ENCODE measurements at places on chromosomes 7 and 10.

- DNase-seq: no peak
Measured at GRCh38 chr7:105578496-105578895, 2.8 kb downstream of the EFCAB10 start.

DNA sequence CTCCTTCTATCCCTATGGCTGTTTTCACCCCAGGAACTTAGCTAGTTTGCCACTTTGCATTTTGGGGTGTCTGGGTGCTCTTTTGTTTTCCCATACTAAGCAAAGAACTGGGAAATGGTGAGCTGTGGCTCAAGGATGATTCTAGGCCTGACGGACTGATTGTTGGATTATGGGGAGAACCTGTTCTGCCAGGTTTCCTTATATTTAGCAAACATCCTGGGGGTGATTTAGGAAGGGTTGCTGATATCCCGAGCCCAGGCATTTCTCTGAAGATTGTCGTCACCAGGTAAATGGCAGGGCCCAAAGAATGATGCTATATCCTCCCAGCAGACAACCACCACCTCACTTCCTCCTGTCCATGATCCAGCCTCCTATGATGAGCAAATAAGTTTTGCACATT, 72.1 kb upstream of the GRB10 start:
- DNase-seq: no peak

DNA sequence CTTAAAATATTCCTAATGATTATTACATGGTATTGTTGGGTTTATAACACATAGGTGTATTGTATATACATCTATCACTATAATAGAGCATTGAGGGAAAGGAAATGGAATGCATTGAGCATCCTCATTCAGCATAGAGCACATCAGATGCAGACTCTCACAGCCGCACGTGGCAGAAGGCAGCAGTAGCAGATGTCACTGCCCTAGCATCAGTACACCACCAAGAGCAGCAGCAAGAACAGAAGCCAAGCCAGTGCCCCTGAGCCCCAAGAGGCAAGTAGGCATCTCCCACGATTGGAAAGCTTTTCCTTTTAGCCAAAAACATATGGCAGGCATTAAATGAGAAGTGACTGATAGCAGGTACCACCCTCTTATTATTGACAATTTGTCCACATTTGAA, 510.0 kb downstream of the TNS3 start:
- no peak for DNase-seq

DNA sequence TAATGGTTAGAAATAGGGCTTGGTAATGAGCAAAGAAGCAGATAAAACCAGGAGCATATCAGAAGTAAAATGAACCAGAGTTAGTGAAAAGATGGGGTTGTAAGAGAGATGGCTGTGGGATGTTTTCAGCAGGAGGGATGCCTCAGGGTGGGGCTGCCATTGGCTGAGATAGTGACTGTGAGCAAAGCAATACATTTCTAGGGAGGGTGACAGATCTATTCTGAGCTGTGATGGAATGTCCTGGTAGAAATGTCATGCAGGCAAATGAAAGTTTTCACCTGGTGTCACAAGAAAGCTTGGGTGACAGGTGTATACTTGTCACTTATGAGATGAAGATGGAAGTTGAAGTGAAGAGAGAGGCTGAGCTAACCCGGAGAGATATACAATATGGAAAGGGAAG, 435.9 kb downstream of the TNS3 start:
- DNase-seq: no peak

- DNase-seq: peak; percentile 30
Measured at GRCh38 chr10:122495406-122496340, 34.3 kb downstream of the HTRA1 start.

- no peak for DNase-seq
Measured at GRCh38 chr10:19874190-19874589, 58.0 kb downstream of the PLXDC2 start.

- no peak for DNase-seq
Measured at GRCh38 chr10:88528806-88529570, 54.1 kb downstream of the RNLS start.

GRCh38 chr7:155173905-155174304, 103.8 kb downstream of the HTR5A start:
- DNase-seq: no peak

- DNase-seq: peak; percentile 98
Measured at GRCh38 chr7:7968544-7969305, at the start of gene GLCCI1. GLCCI1 (plus strand) TSS chr7:7968796; CDS start chr7:7969351, 555 bp downstream.

DNA sequence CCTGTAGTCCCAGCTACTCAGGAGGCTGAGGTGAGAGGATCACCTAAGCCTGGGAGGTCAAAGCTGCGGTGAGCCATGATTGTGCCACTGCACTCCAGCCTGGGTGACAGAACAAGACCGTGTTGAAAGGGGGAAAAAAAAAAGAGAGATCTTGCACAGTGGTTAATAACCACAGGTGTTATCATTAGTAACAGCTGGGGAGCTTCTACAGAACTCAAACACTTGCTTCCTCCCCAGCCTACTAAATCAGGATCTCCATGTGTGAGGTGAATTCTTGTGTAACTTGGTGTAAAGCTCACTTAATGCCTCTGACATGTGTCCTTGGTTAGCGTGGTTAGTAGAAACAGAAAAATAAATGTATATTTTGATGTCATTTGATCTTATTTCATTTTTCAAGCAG, 43.9 kb upstream of the BMS1 start:
- DNase-seq: no peak

DNA sequence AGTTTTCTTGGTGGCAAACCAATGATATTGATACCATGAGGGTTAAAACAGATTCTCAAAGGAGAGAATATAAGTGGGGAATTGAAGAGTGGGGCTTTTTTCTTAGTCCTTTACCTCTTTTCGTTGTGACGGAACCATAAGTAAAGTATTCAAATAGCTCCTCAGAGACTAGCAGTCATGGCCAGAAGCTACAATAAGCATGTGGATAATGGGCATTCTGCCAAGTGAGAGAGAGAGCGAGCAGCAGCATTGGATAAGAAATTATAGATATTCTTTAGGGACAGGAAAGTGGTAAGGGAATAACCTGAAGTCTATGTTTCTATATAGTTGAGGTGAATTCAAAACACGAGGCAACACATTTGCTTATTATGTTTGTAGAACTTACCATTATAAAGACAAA, 235.1 kb downstream of the SEMA3E start:
- DNase-seq: no peak

DNA sequence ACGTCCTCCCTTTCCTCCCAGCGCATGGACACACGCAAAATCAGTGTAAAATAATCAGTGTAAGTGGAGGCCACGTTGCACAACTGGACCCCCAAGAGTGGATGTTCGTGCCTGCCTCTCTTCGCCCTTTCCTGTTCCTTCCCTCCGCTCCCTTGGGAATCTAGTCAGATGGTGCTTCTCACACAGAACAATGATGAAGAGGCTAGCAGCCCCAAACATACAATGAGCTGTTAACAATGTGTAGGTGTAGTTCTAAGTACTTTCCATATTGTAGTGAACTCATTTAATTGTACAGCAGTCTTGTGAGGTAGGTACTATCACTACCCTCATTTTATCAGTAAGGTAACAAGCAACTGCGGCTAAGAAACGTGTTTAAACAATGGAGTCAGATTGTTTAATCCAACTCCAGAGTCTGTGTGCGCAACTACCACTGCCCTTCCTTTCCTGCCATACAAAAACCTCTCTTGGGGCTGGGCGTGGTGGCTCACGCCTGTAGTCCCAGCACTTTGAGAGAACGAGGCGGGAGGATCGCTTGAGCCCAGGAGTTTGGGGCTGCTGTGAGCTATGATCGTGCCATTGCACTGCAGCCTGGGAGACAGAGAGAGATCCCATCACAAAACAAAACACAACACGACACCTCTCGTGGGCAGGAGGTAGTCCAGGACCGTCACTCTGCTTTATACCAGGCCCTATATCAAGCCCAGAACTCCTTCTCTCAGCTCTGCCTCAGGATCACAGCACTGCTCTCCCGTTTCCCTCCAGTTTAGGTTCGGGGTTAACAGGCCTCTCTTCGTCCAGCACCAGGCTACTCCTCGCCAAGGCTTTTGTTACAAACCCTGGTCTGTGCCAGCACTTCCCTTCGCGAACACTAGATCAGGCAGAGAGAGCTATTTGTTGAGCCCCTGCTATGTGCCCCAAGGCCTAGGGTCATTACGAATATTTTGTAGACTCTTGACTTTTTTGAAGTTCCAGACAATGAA, 1.1 kb downstream of the FKBP9 start:
- DNase-seq: no peak

- DNase-seq: no peak
Measured at GRCh38 chr7:150842716-150843115, 9.6 kb upstream of the AOC1 start.

DNA sequence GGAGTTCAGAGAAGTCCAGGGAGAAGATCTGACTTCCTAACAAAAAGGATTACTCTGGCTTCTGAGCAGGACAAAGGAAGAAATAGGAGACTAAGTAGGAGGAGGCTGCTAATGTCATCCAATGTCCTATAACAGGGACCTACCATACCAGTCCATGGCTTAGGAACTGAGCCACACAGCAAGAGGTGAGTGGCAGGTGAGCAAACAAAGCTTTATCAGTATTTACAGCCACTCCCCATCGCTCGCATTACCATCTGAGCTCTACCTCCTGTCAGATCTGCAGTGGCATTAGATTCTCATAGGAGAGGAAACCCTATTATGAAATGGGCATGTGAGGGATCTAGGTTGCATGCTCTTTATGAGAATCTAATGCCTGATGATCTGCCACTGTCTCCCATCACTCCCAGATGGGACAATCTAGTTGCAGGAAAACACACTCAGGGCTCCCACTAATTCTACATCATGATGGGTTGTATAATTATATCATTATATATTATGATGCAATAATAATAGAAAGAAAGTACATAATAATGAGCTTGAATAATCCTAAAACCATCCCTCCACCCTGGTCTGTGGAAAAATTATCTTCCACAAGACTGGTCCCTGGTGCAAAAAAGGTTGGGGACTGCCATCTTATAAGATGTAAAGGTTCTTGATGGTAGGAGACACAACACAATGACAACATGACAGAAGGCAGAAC, 487.4 kb downstream of the PLXDC2 start:
- no peak for DNase-seq

GRCh38 chr10:33229252-33229948, 105.1 kb downstream of the NRP1 start:
- DNase-seq: no peak

DNA sequence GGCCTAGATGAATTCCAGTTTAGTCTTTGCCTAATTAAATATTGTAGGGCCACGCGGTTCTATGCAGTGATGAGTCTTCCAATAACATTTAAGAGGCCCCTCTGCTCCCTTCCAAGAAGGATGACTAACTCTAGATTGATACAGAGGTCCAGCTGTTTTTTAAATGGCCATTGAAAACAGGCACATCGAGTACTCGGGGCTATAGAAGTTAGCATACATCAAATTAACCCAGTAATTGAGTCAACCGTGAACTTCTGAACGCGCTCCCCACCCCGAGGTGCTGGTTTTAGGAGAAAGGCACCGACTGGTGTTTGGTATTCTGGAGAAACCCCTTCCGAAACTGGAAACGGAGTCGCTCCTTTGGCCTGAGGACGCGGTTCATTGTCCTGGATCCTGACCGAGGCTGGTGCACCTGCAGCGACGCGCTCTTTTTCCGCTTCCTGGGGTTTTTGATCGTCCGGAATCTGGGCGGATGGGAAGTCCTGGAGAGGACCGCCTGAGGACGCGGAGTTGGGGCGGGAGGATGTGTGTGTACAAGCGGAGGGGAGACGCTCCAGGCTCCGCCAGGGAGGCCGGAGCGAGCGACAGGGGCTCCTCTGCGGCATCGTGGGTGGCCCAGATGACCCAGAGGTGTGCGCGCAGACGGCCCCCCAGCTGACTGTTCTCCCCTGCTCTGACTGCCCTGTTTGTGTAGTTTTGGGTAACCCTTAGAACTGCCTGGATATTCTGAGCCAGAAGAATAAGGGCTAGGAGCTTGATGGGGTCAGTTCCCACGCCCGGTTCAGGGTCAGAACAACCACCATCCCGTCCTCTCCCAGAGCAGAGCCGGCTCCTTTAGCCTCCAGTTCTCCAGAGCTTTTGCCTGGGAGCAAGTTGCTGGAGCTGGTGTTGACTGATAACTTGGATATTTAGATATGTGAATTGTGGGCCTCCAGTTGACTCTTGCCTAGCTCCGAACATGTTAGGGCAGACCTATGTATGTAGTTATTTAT, 711 bp downstream of the FAM221A start:
- DNase-seq: peak; percentile 86

DNA sequence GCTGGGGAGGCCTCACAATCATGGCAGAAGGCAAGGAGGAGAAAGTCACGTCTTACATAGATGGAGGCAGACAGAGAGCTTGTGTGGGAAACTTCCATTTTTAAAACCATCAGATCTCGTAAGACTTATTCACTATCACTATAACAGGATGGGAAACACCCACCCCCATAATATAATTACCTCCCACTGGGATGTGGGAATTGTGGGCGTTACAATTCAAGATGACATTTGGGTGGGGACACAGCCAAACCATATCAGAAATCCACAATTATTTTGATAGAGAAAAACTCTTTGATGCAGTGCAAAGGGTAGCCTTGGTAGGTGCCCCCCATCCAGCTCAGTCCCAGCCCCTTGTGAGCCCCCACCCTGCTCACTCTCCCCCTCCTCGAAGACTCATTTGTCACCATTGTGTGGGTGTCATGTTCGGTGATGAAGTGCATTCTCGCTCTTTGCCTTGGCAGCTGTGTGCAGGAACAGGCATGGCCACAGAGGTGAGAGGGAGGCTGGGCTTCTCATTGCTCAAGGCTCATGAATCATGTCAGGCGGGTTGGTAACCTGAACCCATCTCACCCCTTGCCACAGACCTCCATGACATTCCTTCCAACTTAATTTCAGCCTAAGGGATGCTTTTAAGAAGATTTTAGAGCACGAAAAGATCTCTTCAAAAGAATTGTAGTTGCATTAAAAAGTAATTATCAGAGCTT, 75.9 kb downstream of the BUB3 start:
- no peak for DNase-seq

DNA sequence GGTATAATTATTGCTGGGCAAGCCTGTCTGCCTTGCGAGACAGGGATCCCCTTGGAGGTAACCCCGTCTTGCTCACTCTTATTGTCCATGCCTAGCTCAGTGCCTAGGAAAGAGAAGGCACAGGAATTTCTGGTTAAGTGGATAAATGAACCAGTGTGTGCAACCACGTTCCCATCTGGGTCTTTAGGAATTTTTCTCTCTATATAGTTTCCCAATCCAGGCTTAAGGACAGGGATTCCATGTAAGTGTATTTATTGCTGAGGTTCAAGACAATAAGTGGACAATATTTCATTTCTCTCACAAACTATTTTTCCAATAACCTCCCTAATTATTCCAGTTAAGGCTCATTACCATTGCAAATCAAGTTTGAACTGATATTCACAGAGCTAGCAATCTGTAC, 8.9 kb upstream of the ADAM12 start:
- no peak for DNase-seq

GRCh38 chr7:117445206-117445605, 17.9 kb upstream of the ASZ1 start:
- no peak for DNase-seq

Data from WTC11 (cell line).